ENCODE measurements at places on chromosomes 16 and 17.

DNA sequence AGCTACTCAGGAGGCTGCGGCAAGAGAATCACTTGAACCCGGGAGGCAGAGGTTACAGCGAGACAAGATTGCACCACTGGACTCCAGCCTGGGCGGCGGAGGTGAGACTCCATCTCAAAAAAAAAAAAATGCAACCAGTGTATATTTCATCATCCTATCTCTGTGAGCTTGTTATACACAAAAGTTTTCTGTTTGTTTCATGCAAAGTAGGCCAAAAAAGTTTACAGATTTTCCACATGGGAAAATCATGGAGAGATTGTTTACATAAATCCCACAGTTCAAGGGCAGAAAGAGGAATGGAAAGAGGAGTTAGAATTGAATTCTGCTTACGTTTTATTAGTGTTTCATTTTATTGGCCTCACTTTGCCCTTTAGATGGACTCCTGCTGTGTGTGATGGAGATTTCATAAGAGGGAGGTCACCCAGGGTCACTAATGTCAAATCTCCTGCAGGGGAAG is 24.7 kb downstream of the NARF start:
- ATAC-seq: no peak

DNA sequence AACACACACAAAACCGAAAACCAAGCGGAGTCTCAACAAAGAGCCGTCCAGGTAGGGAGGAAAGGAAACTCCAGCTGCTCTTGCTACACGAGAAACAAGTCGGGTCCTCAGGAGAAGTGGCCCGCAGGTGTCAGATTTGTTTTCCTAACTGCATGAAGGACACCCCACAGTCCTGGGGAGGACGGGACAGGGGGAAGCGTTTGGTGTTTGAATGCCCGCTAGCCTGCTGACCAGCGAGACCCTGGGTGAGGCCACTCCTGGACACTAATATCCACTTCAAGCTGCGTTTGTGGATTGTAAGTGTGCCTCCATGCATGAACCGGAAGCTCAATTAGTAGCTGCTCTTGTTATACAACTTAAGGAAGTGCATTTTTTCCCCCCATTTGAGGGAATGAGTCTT is 299.5 kb downstream of the MAF start:
- ATAC-seq: no peak

DNA sequence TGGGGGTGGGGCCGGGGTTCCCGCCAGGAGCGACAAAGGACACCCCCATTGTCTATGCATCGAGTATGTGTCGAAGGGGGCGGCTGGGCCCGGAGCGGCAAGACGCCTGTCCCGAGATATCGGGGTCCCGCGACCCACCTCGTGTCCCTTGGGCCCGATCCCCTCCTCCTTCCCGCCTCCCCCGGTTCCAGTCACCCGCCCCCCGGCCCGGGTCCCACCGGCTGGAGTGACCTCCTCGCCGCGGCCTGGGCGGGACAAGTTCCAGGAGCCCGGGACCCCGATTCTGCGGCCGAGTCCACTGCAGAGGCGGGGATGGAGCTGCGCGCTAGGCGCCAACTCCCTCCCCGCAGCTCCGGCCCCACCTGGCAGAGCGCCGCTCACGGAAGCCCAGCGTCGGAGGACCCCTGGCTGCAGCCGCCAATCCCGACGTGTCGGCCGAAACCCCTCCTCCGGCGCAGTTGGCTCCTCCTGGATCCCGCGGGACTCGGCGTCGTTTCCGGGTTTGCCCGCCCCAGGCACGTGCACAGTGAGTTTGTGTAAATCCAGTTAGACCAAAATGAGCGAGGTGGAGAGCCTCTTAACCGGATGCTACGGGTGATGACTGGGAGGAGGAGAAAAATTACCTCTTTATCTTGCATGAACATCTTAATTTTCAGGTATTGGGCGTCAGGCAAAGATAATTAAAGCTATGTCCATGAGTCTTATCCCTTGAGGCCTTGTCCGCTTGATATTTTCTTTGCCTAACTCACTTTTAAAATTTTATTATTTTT is at the start of gene NMRAL1:
Gene NMRAL1 (minus strand): TSS at position 434 of the 770 bp plus-strand sequence. CDS start 493 bp downstream, outside the sequence.
- ATAC-seq: peak; percentile 76

DNA sequence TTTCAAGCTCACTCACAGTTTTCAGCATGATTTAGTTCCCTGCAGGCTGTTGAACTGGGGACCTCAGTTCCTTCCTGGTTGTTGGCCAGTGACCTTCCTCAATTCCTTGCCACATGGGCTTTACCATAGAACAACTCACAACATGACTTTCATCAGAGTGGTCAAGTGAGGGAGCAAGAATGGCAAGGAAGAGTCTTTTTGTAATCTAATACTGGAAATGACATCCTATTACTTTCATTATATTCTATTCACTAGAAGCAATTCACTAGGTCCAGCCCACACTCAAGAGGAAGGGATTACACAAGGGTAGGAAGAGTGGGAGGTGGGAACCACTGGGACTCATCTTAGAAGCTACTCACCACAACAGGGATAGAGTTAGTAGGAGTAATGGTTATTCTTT is 57.6 kb downstream of the SYT17 start:
- no peak for ATAC-seq

DNA sequence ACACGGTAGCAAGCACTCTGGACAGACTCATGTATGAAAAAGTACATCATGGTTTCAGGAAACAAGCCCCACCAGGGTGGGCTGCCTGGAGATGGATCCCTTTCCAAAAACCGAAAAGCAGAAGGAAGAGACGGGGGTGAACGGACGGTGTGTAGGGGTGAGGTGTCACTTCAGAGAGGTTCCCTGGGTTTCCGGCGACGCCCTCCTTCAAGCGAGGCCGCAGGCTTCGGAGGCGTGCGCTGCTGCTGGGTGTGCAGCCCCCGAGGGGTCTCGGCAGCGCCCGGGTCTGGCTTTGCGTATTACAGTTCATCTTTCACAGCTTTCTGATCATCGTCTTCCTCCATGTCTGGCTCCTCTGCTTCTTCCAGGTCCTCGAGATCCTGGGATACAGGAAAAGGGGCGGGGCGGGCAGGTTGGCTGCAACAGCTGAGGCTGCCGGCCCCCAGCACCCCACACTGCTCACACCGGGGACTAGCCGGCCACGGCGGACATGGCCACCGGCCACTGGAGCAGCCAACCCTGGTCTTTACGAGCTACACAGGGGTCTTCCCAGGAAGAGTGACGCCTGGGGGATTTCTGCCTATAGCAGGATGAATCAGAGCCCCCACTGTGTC is 9.0 kb upstream of the PPP1R27 start:
- peak; percentile 16 for ATAC-seq

GRCh38 chr16:75322740-75323139 is 71.3 kb upstream of the BCAR1 start:
- ATAC-seq: no peak

DNA sequence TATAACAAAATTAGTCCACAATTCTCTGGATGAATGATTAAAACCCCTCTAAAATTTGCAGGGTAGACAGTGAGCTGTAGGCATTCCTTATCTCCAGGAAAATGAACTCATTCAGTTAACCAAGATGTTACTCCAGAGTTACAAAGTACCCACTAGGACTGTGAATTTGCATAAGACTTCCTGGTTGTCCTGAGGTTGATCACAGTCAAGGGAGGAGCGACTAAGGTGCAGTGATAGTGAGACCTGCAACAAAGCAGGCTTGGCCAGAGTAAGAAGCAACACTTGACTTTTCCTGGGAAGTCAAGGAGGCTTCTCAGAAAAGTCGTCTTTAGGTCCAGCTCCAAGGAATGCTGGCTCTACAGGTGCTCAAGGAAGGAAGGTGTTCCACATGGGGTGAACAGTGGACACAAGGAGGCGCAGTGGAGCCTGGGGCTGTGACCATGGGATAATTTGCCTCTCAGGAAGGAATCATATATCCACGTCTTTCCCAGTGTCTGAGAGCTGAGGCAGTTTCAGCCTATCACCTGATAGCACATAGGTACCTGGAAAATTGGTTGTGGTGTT is 821.1 kb upstream of the EEF2KMT start:
- ATAC-seq: no peak

DNA sequence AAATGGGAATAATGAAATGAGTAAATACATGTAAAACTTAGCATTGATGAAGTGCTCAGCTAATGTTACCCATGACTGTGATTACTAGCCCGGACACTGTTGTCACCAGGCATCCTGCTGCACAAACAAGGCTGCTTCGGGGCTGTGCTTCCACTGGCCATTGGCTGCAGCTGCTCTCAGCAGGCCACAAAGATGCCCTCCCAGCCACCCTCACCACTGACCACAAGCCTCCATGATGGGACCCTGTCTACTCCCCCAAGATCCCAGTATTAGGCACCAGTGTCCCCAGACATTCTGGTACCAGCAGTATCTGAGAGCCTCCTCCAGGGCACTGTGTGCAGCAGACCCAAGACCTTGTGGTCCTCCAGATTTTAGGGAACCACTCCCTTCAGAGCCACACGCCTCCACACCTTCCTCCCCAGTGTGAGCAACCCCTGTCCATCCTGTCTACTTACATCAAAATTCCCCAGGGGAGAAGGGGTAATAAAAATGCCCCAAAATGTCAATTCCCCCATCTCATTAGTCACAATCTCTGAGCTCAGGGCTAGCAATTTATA is 19.7 kb upstream of the NUP93 start:
- ATAC-seq: no peak

- ATAC-seq: no peak
Observed at GRCh38 chr16:22675745-22676540, 138.0 kb upstream of the HS3ST2 start.

DNA sequence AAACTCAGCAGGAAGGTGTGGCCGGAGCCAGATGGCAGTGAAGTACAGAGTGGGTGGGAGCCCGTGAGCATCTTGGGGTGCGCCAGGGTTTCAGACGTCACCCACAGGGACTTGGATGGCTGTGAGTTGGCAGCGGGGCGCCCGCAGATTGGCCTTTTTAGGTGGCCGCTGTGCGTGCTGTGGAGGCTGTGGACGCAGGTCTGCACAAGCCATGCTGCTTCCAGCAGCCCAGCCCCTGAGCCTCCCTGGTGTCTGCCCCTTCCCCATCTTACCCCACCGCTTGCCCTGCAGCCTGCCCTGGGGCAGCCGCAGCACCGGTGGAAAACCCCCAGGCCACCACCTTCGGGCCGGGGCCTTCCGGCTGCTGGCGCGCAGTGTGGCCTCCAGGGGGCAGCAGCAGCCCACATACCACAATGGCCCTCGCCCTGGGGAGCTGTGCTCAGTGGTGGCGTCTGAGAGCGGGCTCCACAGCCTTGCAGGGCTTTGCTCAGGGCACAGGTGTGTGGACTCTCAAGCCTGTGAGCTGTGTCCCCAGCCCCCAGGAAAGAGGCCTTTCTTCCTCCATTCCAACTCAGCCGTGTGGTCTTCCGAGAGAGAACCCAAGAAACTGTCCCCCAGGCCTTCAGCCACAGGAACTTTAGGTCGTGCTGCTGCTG is 11.8 kb downstream of the ENDOV start:
- ATAC-seq: peak; percentile 89

GRCh38 chr17:58648236-58648635 is 43.6 kb downstream of the TEX14 start:
- ATAC-seq: no peak

GRCh38 chr17:77830816-77831473 is 127.6 kb upstream of the TNRC6C start:
- ATAC-seq: no peak

DNA sequence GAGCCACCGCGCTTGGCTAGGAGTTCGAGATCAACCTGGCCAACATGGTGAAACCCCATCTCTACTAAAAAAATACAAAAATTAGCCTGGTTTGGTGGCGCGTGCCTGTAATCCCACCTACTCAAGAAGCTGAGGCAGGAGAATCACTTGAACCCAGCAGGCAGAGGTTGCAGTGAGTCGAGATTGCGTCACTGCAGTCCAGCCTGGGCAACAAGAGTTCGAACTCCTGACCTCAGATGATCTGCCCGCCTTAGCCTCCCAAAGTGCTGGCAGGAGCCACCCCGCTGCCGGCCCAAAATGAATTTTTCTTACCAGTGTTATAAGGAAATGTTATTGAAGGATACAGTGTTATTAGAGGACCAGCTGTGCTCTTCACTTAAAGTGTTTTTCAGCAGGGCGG is 2.3 kb downstream of the NUP85 start:
- no peak for ATAC-seq

DNA sequence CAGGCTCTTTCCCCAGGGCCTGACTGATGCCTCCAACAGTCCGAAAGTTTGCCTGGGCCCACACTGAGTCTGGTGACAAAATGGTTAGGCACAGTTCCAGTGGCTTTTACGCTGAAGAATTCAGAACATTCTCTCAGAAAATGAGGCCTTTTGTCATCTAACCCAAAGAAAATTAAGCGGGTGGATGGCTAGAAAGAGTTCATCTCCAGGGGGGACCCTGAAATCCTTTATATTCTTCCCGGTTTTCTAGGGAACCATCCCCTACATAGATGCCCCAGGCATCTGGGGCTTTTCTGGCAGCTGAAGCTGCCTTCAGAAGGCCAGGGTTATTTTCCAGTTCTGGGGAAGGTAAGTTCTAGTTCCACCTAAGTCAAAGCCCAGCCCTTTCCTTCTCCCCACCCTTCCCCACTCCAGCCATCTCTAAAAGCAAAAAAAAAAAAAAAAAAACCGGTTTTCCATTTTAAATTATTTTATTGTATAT is 2.2 kb downstream of the RASD1 start:
- no peak for ATAC-seq

DNA sequence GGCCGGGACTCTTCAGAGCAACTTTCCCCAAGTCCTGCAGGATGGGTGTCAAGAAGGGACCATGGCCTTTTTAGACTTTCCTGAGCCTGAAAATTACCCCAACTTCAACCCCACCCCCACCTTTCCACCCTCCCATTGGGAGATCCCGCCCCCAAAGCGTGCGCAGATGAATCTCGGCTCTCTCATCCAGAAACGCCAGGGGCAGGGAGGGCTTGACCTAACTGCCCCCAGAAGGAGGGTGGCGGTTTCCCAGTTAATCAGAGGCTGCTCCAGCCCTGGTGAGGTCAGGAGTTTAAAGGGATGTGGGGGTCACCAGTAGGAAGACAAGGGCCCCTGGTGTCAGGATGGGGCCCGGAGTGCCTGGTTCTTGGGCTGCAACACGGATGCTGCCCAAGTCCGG is 480 bp downstream of the KIF19 start:
- no peak for ATAC-seq

DNA sequence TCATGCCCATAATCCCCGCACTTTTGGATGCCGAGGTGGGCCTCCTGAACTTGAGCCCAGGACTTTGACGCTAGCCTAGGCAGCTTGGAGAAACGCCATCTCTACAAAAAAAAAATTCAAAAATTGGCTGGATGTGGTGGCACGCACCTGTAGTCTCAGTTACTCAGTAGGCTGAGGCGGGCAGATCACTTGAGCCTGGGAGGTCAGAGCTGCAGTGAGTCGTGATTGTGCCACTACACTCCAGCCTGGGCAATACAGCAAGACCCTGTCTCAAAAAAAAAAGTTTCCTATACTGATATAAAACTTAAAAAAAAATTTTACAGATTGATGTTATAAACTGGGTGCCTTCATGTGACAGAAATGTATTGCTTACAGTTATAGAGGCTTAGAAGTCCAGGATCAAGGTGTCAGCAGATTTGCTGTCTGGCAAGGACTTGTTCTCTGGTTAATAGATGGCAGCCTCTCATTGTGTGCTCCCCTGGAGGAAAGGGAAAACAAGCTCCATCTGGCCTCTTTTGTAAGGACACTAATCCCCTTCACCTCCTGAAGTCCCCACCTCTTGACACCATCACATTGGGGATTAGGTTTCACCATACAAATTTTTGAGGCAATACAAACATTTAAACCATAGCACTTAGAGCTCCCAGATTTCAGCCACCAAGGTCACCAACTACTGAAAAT is 8.5 kb upstream of the CES3 start:
- ATAC-seq: no peak

- no peak for ATAC-seq
Observed at GRCh38 chr17:14197586-14197985, 39.1 kb downstream of the CDRT15 start.

GRCh38 chr16:3541527-3542155 is 35.6 kb downstream of the NLRC3 start:
- no peak for ATAC-seq

GRCh38 chr17:48631693-48632578 is 5.8 kb upstream of the HOXB9 start:
- ATAC-seq: no peak

Data from motor neuron (in vitro differentiated cells).